Large intestine (tissue), 12 donors: ENCODE measurements at places on chromosomes 2 and 18. TPM values are rescaled to one million over a fixed set of nuclear protein-coding genes. Genes with fewer than 3 reads are reported as not detected.

The KLHL30 gene
- polyA plus RNA-seq, result 0.12 TPM

The SEMA4C gene
- 28.2 TPM for polyA plus RNA-seq

The MBD2 gene
- polyA plus RNA-seq, result 54.2 TPM

The HOXD9 gene
- polyA plus RNA-seq, result 0.88 TPM

The PTPRM gene
- polyA plus RNA-seq, result 27.2 TPM

The SEC11C gene
- polyA plus RNA-seq, result 114 TPM

The HOXD3 gene
- polyA plus RNA-seq, result 3.9 TPM
